Amygdala (tissue), 56 donors: ENCODE measurements at places on chromosomes 2 and 18.
A peak's percentile ranks its signal among the peaks of the same experiment; 100 is the strongest.

- DNase-seq = no peak
Measured at GRCh38 chr2:16568998-16569784, 96.4 kb downstream of the CYRIA start.

DNA sequence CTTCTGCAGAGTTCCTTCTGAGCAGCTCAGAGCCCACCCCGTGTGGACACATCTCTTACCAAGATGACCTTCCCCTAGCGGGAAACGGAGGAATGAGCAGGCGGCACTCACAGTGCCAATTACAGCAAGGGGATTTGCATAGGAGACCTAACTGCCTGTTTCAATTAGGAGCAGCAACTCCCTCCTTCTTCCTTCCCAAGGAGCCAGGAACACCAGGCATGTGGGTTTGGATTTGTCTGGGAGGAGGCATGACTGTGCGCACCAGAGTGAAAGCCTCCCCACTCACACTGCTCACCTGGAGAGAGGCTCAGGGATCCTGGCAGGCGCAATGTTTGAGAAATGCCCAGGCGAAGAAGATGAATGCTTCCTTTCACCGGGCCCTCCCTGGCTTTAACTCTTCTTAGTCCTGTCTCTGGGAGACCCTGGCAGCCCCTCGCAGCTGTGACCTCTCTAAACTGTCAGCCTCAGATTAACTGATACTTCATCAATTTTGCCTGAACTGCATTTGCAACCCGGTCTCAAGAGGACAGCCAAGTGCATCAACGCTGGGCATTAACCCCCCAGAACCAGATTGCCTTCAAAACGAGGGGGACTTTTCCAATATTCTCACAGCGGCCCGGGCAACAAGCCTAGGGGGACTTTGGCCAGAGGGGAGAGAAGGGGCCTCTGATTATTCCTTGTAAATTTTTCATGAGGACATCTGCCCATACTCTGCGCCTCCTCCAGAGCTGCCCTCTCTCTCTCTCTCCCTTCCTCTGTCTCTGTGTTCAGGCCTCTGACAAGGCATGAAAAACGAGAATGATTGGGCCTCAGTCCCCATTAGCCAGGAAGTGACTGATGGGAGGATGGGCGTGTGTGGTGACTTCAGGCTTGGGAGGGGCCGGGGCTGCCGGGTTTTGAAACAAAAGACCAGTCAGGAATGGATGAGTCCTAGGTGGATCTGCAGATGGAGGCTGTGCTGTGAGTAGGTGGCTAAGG lies 93.8 kb downstream of the CMPK2 start:
- DNase-seq = no peak

- DNase-seq = no peak
Measured at GRCh38 chr2:172671501-172671900, 64.1 kb upstream of the RAPGEF4 start.

GRCh38 chr2:58099096-58099769 lies 52.6 kb downstream of the VRK2 start:
- no peak for DNase-seq

- DNase-seq = peak; percentile 26
Measured at GRCh38 chr2:118855451-118856279, 8.2 kb upstream of the EN1 start.

GRCh38 chr2:1866402-1867111 lies 122.2 kb upstream of the PXDN start:
- no peak for DNase-seq

GRCh38 chr18:74333091-74333490 lies 17.5 kb downstream of the C18orf63 start:
- no peak for DNase-seq

- DNase-seq = no peak
Measured at GRCh38 chr2:137535897-137536296, 428.4 kb upstream of the HNMT start.

DNA sequence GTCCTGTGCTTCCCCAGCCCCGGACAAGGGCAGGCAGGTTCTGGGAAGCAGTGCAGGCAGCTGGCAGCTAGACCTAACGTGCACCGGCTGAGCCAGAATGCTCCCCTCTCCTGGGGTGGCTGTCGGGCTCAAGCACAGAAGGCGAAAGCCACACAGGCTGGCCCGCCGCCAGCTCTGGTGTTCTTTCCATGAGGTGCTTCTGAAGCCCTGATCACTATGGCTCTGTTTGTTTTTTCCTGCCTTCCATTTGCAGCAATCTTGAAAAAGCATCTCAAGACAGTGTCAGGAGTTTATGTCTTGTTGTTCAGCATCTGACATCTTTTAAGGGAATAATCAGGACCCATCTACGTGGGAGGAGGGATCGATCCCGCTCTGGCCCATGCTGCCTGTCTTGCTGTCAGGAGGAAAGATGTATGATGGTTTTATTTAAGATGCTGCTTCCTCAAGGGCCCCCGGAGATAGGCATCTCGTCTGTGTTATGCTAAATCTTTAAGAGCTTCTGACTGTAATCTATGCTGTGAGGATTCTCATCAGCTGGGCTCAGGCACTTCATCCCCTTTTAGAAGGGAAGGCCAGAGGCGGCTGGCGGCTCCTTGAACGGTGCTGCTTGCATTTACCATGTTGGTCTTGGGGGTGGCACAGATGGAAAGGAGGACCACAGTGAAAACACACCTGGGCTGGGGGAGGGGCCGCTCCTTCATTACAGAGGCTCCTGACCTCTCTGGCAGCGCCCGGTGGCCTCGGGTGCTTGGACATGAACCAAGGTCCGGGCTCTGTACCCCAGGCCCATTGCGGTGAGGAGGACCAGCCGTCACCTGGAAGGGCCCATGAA lies 118.5 kb upstream of the HDAC4 start:
- DNase-seq = no peak

DNA sequence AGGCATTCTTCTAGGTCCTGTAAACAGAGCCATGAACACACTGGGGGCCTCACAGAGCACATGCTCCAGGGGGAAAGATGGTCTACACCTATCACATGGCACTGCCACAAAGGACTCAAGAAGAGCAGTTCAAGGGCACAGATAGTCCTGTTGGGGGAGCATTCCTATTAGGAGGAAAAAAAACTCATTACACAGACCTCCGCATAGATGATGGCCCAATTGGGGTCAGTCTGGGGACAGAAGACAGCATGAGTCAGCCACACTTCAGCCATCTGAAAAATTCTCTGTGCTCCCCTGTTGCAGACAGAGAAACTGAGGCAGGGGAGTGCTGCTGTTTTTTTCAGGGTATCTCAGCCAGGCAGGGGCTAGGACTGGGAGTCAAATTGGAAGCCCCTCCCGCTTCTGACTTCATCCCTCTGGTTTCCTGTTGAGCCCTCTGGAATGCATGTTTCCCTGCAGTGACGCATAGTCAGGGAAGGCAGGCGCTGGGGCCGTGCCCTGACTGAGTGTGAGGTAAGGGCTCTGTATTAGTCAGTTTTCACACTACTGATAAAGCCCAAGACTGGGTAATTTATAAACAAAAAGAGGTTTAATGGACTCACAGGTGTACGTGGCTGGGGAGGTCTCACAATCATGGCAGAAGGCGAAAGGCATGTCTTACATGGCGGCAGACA lies 67.9 kb downstream of the RHOB start:
- DNase-seq = no peak

DNA sequence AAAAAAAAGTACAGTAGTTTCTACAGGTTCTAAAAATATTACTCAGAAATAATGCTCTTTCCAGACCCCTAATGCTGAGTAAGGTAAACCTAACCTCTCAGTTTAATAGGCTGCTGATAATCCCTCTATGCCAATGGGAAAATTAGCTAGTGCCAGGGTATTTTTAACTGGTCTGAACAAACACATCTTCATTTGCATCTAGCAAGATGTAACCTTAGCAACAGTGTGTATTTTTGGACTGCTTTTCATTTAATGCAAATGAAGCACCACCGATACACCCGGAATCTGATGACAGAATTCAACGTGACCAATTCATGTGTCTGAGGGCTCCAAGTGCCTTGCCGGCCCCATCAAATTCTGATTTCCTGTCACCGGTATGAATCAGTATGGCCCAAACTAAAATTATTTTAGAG lies 47.4 kb upstream of the CYRIA start:
- no peak for DNase-seq
